Neuronal stem cell (in vitro differentiated cells): ENCODE measurements at places on chromosomes 11 and 22.
A peak's percentile ranks its signal among the peaks of the same experiment; 100 is the strongest.

GRCh38 chr22:33894515-33894914 lies 25.8 kb downstream of the LARGE1 start:
- no peak for DNase-seq

GRCh38 chr11:123381149-123381548 lies 48.9 kb upstream of the GRAMD1B start:
- no peak for DNase-seq

GRCh38 chr22:42320443-42321416 lies 50.3 kb upstream of the TCF20 start:
- DNase-seq, result no peak

DNA sequence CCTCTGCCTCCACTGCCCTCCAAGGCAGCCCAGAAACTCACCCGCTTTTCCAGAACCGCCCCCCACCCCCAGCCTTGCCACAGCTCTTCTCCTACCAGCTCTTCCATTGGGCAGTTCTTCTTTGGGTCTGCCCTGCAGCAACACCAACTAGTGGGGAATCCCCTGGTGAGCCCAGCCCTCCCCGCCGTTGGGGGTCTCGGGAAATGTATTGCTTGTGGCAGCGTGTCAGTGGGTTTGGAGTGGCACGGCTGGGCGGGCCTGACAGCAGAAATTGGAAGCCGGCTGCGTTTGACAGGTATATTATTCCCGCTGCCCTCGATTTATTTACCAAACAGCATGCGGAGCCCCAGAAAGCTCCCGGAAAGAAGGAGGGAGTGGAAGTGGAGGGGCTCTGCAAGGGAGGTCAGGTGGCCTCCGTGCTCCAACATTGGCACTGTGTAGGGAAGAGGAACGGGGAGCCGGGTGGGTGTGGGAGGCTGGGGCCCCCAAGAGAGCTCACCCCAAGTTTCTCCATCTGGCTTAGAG lies 65.2 kb upstream of the NECTIN1 start:
- no peak for DNase-seq

DNA sequence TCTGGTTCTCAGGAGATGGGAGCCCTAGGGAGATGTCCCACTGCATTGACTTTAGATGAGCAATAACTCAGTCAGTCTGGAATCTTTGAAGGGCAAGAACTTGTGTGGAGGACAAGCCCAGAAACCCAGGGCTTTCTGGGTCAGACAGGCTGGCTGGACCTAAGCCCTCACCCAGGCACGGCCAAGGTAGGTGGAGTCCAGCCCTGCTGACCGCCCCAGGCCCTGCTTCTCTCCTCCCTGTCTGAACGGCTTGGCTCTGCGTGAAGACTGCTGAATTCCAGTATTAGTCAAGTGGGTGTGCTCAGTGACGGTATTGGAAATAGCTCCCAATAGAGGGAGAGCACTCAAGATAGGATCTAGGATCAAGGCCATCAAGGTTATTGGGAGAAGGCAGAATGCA lies 6.1 kb downstream of the CXCR5 start:
- no peak for DNase-seq

DNA sequence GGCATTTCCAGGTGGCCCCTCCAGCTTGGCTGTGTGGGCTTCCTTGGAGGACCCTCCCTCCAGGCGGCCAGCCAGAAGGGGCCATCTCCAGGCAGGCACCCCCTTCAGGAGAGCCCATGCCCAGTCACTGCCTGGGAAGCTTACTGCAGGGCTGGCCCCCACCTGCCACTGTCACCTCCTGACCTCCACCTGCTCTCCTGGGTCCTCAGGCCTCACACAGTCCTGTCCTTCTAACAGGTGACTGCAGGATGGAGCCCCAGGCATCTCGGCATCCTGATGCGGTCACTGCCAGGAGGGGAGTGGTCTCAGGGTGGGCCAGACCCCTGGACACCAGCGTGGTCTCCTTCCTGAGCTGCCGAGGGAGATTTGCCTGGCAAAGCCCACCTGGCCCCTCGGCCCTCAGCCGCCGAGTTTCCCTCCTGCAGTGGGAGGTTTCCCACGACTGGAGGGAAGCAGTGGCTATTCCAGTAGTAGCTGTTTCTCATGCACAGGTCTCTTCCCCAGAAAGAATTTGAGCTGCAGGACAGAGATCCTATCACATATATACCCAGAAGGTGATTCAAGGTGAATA lies 13.0 kb downstream of the TBX1 start:
- DNase-seq, result no peak

DNA sequence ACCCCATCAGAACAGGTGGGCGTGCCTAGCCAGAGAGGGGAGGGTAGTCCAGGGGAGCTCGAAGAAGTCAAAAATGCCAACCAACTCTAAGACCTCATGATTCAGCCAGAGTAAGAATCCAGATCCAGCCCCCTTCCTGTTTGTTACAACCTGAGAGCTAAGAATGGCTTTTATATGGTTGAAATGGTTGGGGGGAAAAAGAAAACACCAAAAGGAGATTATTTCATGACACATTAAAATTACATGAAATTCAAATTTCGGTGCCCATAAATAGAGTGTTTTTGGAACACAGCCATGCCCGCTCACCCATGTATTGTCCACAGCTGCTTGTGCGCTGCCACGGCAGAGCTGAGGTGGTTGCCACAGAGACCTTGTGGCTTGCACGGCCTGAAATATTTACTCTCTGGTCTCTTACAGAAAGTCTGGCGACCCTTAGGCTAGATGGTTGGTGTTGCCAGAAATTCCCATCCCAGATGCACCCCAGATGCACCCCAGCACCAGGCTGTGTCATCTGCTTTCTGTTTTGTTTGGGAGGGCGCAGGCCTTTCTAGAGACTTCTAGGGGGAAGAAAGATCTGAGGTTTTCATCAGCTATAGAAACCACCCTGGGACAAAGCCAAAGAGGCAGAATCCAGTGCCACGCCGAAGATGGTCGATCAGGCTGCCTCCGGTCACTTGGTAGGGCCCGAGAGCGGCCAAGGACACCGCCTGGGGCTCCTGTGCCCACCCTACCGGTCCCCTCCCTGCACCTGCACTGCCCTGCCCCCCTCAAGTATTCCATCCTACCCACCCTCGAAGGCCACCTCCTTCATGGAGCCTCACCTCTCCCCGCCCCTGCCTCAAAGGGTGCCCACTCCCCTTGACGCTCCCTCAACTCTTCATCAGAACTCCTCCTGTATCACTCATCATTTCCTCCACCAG lies 80.2 kb downstream of the DSCAML1 start:
- DNase-seq, result no peak

GRCh38 chr11:75811485-75811884 lies 3.5 kb upstream of the UVRAG start:
- no peak for DNase-seq

- no peak for DNase-seq
These were observed 27.3 kb downstream of the HSPA8 start for GRCh38 chr11:123034597-123034996.

GRCh38 chr11:16784097-16784496 lies 45.6 kb downstream of the C11orf58 start:
- DNase-seq, result peak; percentile 64

- no peak for DNase-seq
These were observed 31.4 kb downstream of the GLB1L2 start for GRCh38 chr11:134363161-134363560.

DNA sequence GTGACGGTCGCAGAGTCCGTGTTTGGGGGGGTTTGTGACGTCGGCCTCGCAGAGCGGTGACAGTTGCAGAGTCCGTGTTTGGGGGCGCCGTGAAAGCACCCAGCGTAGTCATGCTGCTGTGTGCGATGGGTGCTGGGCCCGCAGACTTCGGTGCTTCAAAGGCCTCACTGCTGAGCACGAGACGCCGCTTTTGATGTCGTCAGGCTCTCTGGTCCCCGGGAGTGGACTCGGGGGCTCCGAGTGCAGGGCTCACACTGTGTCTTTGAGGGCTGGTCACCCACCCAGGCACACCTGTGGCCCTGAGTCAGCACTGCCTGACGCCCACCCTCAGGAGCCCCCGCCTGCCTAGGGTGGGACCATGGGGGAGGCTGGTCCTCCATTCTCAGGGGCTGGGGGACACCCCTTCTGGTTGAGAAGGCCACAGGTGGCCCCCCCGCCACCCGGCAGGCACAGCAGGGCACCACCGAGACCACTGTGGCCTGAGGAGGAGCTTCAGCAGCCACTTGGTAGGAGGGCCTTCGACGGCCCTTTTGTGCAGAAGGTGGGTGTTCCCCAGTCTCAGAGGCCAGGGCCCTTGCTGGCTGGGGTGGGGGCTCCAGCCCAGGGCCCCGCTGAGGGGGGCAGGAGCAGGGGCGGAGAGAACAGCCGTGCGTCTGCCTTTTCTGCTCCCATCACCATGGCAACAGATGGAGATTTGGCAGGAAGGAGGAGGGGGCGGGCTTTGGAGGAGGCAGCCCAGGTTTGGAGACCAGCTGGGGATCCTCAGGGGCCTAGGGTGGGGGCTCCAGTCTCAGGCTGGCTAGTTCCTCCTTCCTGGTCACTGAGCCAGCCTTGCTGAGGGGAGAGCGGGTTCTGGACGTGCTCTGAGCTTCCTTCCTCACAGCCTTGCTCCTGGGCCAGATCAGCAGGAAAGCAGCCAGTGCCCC lies 20.9 kb downstream of the BRSK2 start:
- DNase-seq, result peak; percentile 51

GRCh38 chr22:43862074-43862881 lies at the start of gene SULT4A1:
SULT4A1 (minus strand) TSS chr22:43862513; CDS start chr22:43862382, 131 bp downstream.
- peak; percentile 46 for DNase-seq

DNA sequence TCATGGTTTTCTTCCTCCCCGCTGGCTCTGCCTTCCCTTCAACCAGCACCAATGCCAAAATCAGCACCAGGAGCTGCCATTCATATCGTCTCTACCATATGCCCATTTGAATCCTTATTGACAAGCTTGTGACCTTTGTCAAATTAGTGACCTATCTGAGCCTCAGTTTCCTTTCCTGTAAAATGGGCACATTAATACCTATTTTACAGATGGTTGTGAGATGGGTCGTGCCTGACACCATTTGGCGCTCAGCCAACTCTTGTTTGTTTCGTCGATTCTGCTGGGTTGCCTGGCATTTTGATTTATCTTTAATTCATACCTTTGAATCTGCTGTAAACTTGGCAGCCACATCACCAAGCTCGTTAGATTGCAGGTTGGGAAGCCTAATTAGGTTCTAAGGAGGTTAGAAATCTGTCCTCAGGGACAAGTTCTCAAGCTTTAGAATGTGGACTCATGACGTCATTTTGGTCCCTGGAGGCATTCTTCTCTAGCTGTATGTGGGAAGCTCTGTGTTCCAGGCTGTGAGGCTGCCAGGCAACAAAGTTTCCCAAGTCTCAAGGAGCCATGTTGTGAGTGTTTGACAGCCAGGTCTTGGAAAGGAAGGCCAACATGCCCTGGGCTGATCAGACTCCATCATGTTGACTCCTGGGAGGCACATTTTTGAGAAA lies 61.0 kb downstream of the RPS6KA4 start:
- DNase-seq, result no peak

GRCh38 chr11:116374085-116374484 lies 398.7 kb downstream of the BUD13 start:
- DNase-seq, result no peak

- no peak for DNase-seq
These were observed 13.9 kb downstream of the ACP2 start for GRCh38 chr11:47234669-47235100.

DNA sequence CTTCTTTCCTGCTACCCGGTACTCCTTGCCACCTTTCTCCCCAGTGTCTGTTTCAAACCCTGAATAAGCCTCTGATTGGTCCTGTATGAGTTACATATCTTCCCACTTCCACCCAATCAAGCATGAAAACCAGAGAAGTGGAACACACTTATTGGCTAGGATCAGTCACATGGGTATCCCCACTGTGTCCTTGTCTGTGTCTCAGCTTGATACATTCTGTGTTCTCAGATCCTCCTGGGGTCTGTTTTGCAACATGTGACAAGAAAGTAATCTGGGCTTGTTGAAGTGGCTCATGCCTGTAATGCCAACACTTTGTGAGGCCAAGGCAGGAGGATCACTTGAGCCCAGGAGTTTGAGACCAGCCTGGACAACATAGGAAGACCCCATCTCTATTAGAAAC lies 23.9 kb downstream of the MCHR1 start:
- DNase-seq, result no peak

GRCh38 chr11:18304745-18305144 lies 17.2 kb downstream of the HPS5 start:
- no peak for DNase-seq

GRCh38 chr11:27699926-27700350 lies 317 bp downstream of the BDNF start:
- no peak for DNase-seq

GRCh38 chr22:46861468-46862367 lies 99.3 kb downstream of the TBC1D22A start:
- DNase-seq, result no peak

- no peak for DNase-seq
These were observed 1.1 kb downstream of the CAVIN3 start for GRCh38 chr11:6319001-6319703.

DNA sequence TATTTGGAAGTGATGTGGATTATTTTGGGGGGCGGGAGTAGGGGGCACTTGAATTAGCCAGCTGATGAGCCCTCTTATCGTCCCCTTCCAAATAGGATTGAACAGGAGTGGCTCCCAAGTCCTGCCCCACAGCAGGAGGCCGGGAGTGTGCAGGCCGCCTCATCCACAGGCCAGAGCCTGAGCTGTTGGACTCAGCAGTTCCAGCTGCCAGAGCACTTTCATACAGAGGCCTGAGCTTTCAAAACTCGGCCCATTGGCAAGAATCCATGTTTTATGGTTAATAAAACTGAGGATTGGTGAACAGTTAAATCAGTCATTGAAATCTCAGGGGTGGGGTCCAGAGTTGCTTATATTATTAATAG lies 9.6 kb downstream of the FAM118A start:
- no peak for DNase-seq
